Activated CD4-positive, alpha-beta memory T cell treated with anti-CD3 and anti-CD28 coated beads, Interleukin-2, amount 10 ng/mL, durations not matched to agents 7 days and 5 days (primary cell): ENCODE measurements at places on chromosomes 11 and 22. TPM values are rescaled to one million over a fixed set of nuclear protein-coding genes. Genes with fewer than 3 reads are reported as not detected.

OMP gene
- total RNA-seq = not detected

OR4A47 gene
- not detected for total RNA-seq

TTC36 gene
- 0.23 TPM for total RNA-seq

RAC2 gene
- 1,005 TPM for total RNA-seq

- peak; percentile 88 for DNase-seq
- peaks cover 10% of the 10 kb centered on the region for H3K36me3 ChIP-seq
- H3K27me3 ChIP-seq = no peaks in the 10 kb centered on the region
- H3K4me1 ChIP-seq = peaks cover 93% of the 10 kb centered on the region
Observed at GRCh38 chr22:37162221-37163095, 12.7 kb upstream of the IL2RB start.

DNA sequence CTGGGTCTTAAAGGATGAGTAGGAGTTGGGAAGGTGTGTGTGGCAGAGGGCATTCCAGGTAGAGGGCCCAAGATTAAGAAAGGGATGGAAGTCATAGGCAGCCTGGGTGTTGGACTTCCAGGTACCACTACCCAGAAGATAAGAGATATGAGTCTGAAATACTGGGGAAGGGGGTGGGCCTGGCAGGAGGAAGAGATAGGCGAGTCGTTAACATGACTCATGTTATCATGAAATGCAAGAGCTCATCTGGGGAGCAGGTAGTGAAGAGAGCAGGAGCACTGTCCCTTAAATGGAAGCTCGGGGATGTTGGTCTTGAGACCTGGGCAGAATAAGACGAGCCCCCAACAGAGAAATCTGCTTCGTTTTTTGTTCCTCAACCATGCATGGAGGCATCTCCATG is 10.2 kb downstream of the ZC3H7B start:
- H3K4me3 ChIP-seq = no peak overlapping the region
- H3K36me3 ChIP-seq = peaks cover 24% of the 10 kb centered on the region
- H3K27ac ChIP-seq = no peak overlapping the region

REXO2 gene
- total RNA-seq = 83.4 TPM

GRCh38 chr11:8823174-8823742 is 87.7 kb upstream of the AKIP1 start:
- no peaks in the 10 kb centered on the region for H3K36me3 ChIP-seq
- H3K4me1 ChIP-seq = no peaks in the 10 kb centered on the region
- no peak overlapping the region for H3K4me3 ChIP-seq
- peaks cover 9% of the 10 kb centered on the region for H3K27me3 ChIP-seq
- no peak for DNase-seq

DNA sequence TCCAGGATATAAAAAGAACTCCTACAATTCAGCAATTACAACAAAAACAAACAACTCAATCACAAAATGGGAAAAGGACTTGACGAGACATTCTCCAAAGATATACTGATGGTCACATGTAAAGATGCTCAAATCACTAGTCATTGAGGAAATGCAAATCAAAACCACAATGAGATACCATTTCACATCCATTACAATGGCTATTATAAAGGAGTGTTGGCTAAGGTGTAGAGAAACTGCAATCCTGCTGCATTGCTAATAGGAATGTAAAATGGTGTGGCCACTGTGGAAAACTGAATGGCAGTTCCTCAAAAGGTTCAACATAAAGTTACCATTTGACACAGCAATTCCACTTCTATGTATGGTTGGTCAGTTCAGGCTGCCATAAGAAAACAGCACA is 11.8 kb upstream of the TBCEL start:
- H3K4me3 ChIP-seq = no peak overlapping the region
- H3K27ac ChIP-seq = no peak overlapping the region
- peaks cover 34% of the 10 kb centered on the region for H3K27me3 ChIP-seq

DNA sequence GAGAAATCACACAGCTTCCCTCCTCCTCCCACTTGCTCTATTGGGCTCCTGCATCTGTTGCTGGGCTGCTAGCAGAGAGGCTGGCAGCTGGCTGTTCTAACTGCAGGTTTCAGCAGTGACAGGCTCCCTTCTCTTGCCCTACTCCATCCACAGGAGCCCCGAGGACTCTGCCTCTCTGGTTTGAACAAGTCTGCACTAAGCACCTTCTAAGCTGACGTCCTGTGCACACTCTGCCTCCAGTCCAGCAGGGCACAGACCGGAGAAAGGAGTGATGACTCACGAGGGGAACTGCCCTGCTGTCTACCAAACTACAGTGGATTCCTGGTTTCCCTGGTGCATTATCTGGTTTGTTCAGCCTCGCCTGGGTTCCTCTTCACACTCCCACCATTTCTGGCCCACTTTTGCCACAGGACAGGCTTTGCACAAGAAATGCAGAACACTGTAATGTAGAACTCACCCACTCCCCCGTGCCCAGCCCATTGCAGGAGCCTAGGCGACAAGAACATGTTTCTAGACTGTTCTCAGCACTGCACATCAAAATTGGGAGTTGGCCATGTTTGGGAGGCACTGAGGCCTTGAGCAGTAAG is 26.0 kb downstream of the IL10RA start:
- H3K4me3 ChIP-seq = no peak overlapping the region
- H3K27me3 ChIP-seq = no peaks in the 10 kb centered on the region
- peak; percentile 42 for DNase-seq
- H3K4me1 ChIP-seq = peaks cover 95% of the 10 kb centered on the region
- H3K36me3 ChIP-seq = peaks cover 26% of the 10 kb centered on the region
- peak overlapping the region; percentile 69 for H3K27ac ChIP-seq

CCDC82 gene
- 31.5 TPM for total RNA-seq

DNA sequence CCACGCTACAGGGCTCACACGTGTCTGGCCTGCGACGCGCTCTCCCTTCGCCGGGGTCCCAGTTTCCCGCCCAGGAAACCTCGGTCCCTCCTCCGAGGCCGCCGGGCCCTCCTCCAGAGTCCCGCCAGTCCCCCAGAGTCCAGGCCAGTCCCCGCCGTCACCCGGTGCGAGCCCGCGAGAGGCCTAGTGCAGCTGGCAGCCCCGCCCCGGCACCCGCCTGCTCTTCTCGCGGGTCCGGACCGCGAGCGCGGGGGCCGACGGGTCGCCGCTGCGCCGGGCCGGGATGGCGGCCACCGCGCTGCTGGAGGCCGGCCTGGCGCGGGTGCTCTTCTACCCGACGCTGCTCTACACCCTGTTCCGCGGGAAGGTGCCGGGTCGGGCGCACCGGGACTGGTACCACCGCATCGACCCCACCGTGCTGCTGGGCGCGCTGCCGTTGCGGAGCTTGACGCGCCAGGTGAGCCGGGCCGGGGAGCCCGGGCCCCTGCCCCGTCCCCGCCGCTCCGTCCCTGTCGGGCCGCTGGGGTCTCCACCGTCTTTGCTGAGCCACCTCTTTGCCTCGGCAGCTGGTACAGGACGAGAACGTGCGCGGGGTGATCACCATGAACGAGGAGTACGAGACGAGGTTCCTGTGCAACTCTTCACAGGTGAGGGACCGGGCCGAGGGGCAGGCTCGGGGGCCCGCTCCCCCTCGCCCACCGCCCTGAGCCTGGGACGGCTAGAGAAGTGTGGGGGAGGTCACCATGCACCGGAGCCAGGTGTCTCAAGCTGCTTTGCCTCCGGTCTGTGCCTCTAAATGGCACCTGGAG is at the start of gene PTPMT1:
TSS of gene PTPMT1 (plus strand) at position 260 of the 809 bp plus-strand sequence. CDS start at position 284, 24 bp downstream.
- H3K27ac ChIP-seq = peak within 1 kb of the TSS; percentile 65
- peak within 1 kb of the TSS; percentile 79 for H3K4me3 ChIP-seq
- H3K27me3 ChIP-seq = no peaks in the 10 kb centered on the region

POU2AF1 gene
- total RNA-seq = 7.8 TPM

- H3K36me3 ChIP-seq = peaks cover 19% of the 10 kb centered on the region
- no peaks in the 10 kb centered on the region for H3K27me3 ChIP-seq
- H3K27ac ChIP-seq = peak overlapping the region; percentile 88
- peak; percentile 37 for DNase-seq
- H3K4me1 ChIP-seq = peaks cover 34% of the 10 kb centered on the region
Observed at GRCh38 chr11:62770778-62771143, 435 bp upstream of the TAF6L start.

DNA sequence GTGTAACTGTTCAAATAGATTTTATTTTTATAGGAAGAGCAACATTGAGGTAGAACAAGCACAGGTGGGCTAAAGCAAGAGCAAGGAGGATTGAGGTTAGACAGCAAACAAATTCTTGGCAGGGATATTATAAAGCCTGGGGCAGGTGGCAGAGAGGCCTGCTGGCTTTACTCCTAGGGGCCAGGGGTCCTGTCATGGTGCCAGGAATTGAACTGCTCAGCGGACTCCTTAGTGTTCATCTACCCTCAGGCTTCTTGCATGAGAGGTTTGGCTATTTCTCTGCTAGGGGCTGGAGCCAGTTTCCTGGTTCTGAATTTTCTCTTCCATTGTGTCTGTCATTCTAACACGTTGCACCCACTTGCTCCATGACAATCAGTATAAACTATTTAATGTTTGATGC is 217.2 kb upstream of the NCAM1 start:
- no peaks in the 10 kb centered on the region for H3K36me3 ChIP-seq
- no peak for DNase-seq
